CD4-positive, alpha-beta T cell (primary cell): ENCODE measurements at places on chromosomes 11 and 22.

GRCh38 chr11:28877340-28877739 is 769.2 kb downstream of the METTL15 start:
- no peak for DNase-seq

DNA sequence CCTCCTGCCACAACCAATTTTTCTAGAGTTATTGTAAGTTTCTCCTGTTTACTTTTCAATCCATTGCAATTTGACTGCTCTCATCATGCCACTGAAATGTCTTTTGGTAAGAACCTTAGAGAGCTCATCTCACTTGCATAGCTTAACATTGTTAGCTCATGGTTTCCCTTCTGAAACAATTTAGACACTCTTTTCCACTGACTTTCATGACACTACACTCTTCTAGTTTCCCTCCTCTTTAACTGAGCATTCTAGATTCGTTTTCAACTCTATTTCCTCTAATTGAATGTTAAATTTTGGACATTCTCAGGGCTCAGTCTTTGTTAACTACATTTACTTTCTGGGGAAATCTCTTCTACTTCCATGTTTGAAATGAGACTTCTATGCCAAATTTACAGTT is 369.1 kb downstream of the JRKL start:
- DNase-seq: no peak

DNA sequence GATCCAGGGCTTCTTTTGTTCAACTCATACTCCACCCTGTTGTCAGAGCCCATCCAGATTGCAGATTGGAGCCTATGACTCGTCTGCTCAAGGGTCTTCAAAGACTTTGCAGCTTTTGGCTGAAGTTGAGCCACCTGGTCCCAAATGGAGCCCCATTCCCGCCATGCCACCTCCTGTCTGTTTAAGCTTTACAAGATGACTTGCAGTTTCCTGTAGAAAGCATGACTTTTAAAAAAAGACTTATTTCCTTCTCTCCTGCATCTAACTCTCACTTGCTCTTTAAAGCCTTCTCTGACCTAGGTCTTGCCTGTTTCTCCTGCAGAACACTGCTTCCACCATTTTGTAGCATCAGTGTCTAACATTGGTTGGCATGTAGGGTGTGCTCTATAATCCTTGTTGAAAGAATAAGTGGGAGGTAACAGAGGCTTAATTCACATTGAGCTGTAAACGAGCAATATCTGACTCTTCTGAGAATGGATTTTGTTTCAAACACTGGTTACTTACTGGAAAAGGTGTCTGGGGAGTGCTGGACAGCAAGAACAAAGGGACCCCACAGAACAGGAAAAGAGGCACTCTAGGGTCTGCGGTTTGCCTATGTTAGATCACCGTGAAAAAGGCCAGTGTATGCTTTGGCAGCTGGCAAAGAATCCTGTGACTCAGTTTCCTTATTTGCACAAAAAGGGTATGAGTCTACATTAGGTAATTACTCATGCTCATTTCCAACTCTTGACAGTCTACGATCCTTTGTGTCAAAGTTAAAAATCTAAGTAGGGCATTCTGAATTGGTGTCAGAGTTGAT is 30.3 kb downstream of the NF2 start:
- no peak for DNase-seq

DNA sequence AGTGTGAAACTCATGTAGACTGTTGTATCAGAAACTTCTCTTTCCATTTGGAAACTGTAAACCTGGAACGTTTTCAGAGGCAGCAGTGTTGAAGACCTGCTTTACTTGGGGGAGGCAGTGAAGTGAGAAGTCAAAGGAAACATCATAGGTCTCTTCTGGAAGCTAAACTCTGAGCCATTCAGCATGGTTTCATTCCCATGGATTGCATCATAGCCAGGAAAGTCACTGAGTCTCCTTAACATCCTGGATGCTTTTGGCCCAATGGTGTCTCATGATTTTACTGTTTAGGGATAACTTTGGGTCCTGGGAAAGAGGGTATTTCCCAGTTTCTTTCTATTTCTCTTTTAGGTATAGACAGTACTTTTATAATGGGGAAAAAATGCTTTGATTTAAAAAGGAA is 153.2 kb upstream of the E2F8 start:
- DNase-seq: no peak

- no peak for DNase-seq
Observed at GRCh38 chr11:115330684-115331482, 173.3 kb downstream of the CADM1 start.

DNA sequence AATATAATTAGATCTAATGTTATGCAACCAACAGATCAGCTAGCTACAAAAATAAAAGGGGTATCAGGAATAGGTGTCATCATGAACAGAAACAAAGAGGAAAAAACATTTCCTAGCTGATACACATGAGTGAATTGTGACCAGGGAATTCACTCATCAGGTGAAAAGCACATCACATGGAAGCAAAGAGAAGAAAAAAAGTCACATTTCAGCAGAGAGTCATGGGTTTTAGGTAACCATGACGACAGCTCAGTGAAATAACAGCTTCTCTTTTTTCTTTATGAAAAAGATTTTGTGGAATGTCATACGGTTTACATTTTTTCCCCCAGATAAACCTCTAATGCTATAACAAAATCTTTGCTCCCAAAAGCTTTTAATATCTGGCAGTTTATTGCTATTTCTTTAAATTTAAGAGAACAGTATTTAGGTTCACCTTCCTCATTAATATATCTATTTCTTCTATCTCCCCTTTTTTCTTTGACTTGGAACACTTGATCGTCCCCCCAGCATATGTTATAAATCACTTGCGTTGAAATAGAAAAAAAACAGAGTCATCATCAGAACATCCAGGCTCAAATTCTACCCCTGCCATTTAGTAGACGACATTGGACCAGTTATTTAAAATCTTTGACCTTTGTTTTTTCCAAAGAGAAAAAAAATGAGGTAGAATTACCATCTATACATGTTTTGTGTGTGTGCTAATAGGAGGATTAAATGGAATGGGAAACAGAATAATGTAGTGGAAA is 5.3 kb downstream of the TYR start:
- DNase-seq: no peak

- DNase-seq: no peak
Observed at GRCh38 chr11:132444911-132445310, 1074.5 kb downstream of the NTM start.

DNA sequence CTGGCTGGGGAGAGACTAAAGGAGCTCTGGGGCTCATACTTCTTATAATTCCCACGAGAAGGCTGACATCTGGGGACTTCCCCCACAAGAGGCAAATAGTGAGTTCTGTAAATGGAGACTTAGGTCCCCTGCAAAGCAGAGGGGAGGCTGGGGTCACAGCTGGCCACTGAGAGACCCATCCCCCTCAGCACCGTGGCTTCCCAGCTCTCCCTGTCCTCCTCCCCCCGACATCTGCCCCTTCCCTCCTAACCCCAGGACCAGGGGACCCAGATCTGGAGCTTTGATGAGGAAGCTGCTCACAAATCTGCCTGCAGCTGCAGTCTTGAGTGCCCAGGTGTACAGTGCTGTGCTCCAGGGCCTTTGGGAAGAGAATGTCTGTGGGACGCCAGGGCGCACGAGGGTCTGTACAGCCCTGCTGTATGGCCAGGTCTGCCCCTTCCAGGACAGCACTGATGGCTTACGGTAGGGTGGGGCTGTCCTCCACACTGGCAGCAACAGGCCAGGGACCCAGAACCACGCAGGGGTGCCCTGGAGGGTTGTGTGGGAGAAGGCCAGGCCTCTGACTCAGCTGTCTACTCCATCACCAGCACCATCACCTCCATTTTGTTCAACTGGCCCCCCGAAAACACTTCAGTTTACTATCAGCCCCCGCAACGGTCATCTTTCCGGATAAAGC is 1.1 kb downstream of the RGL4 start:
- no peak for DNase-seq

GRCh38 chr11:81004576-81004975 is 1563.7 kb upstream of the TENM4 start:
- no peak for DNase-seq

GRCh38 chr11:74866557-74866956 is 82.3 kb downstream of the XRRA1 start:
- no peak for DNase-seq

DNA sequence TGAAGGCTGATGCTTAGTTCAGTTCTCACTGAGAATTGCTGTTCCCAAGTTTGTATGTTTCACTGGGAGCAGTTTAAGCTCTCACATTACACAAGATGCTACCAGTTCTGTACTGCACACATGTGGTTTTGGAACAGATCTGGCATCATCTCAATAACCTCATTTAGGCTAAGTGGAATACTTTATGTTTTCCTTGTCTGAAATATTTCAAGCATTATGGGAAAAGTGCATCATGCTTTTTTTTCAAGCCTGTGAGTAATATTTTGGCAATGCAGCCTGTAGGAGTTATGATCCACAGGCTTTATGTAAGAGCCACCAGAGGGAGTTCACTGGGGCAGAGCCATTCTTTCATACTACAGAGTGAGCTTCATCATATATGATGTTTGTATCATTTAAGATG is 141.5 kb downstream of the OR4C45 start:
- DNase-seq: no peak

GRCh38 chr22:31343235-31344191 is 2.6 kb downstream of the PATZ1 start:
- no peak for DNase-seq

- DNase-seq: no peak
Observed at GRCh38 chr22:23831261-23831660, 7.5 kb downstream of the DERL3 start.

- DNase-seq: no peak
Observed at GRCh38 chr11:10680956-10681487, 12.5 kb downstream of the IRAG1 start.

DNA sequence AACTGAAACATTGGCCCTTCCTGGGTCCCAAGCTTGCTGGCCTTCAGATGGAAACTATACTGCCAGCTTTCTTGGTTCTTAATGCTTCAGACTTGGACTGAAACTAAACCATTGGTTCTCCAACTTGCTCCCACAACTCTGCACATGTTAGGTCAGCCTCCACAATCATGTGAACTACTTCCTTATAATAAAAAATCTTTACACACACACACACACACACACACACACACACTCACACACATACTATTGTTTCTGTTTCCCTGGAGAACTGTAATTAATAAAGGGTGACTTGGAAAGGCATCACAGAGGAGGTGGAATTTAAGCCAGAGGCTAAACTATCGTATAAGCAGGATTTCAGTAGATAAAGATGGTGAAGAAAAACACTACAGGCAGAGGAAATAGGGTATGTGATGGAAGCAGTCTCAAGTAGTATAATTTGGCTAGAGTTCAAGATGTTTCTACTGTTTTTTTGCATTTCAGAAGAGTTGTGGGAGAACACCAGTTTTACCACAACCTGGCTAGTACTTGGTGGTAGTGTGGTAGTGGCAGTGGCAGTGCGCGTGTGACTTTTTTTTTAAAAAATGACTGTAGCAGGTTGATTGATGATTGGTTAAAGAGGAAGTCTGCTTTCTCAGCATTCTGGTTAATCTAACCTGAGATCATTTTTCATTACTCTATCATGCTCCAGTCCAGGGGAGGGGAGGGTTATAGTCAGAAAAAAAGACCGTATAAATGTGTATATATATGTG is 70.1 kb downstream of the PDE3B start:
- DNase-seq: peak; percentile 73

- peak; percentile 37 for DNase-seq
Observed at GRCh38 chr11:73376803-73377629, 817 bp downstream of the RELT start.

- no peak for DNase-seq
Observed at GRCh38 chr11:67027943-67028542, 5.1 kb downstream of the SYT12 start.

GRCh38 chr11:8693010-8693551 is 10.5 kb downstream of the RPL27A start:
- no peak for DNase-seq

DNA sequence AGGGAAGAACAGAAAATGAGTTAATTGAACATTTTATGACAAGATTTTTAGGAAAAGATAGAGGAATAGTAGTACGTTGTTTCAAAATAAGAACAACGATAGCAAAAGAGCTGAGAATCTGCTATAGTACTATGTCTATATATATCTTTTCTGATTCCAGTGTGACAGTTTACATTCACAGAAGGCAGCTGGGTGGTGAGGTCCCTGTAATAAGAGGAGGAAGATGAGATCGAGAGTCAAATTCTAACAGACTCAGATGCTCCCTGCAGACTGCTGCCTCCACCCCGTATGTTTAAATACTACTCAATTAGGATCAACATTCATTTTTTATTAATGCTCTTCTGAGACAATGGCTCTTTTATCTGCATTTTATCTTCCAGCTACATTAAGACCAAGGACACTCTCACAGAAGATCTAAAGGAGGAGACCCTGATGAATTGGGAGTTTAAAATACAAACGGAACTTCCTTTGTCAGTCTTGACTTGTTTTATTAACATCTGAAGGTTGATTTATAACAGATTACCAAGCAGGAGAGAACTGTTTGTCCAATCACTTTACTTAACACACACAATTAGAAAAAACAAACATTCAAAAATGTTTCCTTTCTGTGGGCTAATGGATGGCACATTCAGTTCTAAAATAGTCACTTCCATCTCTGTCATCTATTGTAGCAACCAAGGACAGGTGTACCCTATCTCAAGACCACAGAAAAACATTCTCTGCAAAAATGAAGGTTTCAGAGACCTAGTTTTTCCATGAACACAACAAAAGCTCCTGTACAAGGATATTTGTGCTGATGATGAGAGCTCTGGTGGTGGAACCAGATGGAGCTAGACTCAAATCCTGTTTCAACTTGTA is 240.2 kb downstream of the CADM1 start:
- no peak for DNase-seq

GRCh38 chr11:76678321-76678720 is 7.8 kb upstream of the LRRC32 start:
- no peak for DNase-seq

GRCh38 chr22:49753276-49753890 is 74.3 kb downstream of the BRD1 start:
- no peak for DNase-seq

DNA sequence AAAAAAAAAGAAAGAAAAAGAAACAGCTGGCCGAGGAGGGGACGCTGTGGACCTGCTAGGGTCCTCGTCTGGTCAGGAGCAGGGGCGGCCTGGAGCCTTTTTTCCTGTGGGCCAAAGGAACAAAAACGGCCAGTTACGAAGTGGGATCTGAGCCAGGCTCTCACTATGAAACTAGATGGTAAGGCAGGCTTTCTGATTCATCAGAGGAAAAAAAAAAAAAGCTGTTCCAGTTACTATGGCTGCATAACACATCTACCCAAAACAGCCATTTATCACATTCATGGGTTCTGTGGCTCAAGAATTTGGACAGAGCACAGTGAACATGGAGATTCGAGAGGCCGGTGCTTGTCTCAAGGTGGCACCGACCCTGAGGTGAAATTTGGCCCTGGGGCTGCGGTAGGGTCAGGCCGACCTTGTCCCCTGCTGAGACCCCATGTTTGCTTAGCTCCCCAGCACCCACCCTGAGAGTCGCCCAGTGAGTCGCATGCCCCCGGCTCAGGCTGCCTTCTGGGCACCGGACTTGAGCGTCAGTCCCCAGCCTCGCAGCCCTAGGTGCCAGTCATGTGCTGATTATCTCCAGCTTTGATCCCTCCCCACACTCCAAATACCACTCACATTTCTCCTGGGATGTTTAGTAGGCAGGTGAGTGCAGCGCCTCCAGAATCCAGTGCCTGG is 34.2 kb downstream of the MRGPRD start:
- DNase-seq: no peak

- DNase-seq: peak; percentile 69
Observed at GRCh38 chr11:65355013-65355775, 643 bp downstream of the TIGD3 start.
